ENCODE measurements at places on chromosomes 16 and 17.

- DNase-seq = no peak
Observed at GRCh38 chr16:56910654-56911539, 21.0 kb upstream of the HERPUD1 start.

DNA sequence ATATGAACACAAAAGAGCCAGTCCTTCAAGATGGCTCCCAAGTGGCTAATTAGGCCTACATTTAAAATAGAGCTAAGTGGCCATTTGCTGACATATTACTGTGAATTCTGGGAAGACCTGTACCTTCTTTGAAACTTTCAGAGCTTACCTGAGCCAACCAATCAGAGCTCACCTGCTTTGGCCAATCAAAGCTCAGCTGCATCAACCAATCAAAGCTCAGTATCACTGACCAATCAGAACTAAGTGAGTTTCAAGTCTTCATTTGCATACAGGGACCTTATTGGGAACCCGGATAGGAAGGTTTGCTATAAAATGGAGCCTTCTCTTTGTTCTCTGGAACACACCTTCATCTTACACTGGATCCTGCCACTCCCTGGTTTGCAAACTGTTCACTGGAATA is 63.7 kb downstream of the FOXL1 start:
- no peak for DNase-seq

DNA sequence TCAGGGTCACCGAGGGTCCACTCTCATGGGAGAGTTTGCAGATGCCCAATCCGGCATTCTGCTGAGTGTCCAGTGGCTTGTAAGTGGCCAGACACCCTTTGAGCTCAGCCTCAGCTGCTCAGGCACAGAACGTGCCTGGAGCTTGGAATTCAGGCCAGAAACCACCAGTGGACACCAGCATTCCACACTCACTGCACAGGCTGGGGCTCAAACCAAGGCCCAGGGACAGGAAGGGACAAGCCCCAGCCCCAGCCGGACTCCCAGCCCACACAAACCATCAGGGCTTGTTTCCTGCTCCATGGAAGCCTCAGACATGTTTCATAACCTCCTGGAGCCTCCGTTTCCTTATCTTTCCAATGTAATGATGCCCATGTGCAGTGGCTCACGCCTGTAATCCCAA is 5.0 kb upstream of the NPRL3 start:
- DNase-seq = no peak

DNA sequence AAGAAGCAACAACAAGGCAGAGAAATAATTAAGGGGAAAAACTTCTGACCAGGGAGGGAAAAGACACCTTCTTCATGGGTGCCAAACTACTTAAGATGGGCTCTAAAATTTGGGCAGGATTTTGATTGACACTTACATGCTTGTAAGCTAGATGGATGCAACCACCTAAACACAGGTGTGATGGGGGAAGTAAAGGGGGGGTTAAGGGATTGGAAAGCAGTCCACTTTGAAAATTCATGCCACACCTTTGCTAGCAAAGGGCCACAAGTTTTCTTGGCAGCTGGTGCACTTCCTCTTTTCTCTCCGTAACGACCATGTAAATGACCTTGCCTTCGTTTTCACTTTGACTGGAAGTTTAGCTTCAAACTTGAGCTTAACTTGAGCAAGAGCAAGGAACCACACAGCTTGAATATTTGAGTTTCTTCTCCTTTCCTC is 14.3 kb upstream of the PRKAR1A start:
- DNase-seq = no peak

- no peak for DNase-seq
Observed at GRCh38 chr17:44589316-44590071, 32.2 kb downstream of the FZD2 start.

DNA sequence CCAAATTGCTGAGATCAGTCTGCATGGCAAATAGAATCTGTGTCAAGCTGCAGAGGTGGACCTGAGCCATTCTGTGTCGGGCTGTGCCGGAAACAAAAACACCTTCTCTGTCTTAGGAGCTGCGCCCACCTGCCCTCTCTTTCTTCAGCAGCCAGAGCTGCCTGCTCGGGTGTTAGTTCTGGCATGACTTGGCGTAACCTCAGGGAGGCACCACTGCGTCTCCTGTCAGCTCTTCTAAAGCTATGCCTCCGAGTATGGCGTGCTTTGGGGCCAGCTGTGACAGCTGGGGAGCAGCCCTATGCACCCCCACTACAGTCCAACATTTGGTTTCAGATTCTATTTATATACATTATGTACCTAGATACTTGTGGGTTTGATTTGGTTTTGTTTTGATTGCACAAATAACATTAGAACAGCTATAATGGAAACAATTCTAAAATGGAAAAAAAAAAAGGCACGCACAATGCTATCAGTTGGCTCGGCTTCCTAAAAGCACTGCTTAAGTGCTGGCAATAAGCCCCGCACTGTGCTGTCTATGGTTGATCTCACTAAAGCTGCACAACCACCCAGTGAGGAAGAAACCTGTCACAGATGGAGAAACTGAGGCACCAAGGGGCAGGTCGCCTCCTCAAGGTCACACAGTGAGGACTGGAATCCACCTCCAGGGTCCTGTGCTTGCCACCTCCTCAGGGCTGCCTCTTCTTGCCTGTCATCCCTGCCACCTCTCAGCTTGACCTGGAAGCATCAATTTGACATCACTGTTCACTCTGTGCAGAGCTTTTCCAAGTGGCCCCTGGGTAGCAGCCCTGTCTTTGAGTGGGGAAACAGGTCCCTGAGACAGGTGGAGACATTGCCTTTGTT is 18.7 kb upstream of the ADGRG1 start:
- peak; percentile 34 for DNase-seq

DNA sequence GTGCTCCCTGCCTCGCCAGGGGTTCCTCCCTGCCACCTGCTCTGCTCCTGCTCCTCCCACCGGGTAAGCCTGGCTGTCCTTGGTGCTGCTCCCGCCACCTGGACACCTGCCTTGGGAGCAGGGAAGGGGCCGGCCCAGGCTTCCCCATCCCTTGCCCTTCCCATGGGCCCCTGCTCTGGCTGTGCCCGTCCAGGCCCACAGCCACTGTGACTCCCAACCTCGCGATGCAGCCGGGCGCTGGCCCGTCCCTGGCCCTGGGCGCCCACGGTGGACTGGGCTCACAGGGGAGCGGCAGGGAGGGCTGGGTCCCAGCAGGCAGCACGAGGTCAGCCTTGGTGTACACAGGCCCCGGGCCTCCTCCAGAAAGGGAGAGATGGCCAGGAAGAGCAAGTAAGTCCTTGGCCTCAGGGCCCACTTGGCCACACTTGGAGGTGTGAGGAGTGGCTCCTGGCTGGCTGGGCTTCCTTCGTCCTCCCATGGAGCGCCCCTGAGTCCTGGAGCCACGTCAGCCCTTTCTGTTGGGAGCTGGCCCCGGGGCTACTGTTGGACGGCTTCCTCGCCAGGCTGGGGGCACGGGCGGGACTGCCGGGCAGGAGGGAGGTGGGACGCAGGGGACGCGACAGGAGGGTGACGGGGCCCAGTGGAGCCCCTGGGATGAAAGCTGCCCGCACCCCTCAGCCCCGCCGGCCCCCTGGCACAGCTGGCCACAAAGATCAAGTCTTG is 15.3 kb downstream of the ENGASE start:
- no peak for DNase-seq
